ENCODE measurements at places on chromosomes 11 and 22.

GRCh38 chr22:41009222-41009948 is 58.2 kb downstream of the RBX1 start:
- no peak for DNase-seq

GRCh38 chr11:97745515-97746050 is 1275.2 kb upstream of the CNTN5 start:
- no peak for DNase-seq

GRCh38 chr11:18490736-18491485 is 35.3 kb downstream of the LDHAL6A start:
- DNase-seq: no peak

DNA sequence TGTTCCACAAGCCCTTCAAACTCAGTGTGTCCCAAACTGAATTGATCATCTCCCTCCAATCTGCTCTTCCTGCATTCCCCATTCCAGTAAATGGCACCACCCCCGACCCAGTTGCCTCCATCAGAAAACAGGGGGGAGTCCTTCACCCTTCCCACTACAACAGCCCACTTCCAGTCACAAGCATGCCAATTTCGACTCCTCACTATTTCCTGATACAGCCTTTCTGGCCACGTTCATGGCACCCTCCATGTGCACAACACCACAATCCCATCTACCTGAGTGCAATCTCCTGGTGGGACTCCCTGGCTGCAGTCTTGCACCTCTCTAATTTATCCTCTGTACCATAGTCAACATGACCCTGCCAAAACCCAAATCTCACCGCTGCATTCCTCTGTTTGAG is 1.6 kb upstream of the DNAL4 start:
- DNase-seq: no peak

DNA sequence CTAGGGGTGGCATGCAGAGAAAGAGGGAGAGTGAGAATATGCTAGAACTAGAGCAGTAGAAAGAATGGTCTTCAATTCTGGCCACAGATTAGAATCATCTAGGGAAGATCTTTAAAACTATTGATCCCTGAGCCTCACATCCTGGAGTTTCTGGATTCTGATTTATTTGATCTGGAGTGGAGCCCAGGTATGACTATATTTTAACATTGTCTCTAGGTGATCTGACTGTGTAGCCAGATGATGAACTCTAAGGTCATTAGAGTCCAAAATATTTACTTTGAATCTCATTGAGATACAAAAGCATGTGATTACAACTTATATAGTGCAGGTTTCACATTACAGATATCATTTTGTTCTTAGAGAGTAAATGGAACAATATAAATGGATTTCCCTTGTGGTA is 79.7 kb downstream of the FDX1 start:
- no peak for DNase-seq

GRCh38 chr11:125223901-125224361 is 59.4 kb downstream of the PKNOX2 start:
- no peak for DNase-seq
